ENCODE measurements at places on chromosomes 1 and 21.

DNA sequence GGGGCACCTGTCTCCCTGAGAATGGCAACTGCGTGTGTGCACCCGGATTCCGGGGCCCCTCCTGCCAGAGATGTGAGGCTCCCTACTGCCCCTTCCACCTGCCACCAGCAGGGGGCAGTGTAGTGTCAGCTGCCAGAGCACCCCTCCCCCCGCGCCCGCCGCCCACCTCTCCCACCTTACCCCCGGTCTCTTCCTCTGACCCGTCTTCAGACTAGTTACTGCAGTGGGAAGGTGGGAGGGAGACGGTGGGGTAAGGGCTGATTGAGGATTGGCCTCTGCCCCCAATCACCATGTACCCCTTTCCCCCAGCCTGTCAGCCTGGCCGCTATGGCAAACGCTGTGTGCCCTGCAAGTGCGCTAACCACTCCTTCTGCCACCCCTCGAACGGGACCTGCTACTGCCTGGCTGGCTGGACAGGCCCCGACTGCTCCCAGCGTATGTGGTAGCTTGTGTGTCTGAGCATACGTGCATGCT, 10.1 kb upstream of the LRRC71 start:
- peak; percentile 28 for DNase-seq

DNA sequence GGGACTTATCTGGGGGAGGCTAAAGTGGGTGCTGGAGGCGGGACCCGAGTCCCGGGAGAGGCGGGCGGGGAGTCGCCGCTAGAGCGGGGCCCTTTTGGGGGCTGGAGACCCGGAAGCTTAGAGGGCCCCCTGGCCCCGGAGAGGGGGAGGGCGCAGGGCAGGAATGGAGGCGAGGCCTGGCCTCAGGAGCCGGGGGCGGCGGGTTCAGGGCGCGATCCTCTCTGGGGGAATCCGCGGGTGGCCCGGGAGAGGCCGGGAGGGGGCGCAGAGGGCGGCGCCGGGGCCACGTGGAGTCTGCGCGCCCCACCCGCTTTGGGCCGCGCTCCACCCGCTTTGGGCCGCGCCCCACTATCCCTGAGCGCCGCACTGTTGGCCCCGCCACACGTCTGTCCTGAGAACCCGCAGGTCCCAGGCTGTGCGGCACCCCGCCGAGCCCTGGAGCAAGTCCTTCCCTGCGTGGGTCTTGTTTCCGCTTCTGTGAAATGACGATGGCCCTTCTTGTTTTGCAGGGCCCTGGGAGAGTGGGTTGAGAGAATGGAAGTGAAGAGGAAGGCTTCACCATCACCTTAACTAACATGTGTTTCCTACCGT, 84.4 kb downstream of the NKAIN1 start:
- DNase-seq = peak; percentile 66

DNA sequence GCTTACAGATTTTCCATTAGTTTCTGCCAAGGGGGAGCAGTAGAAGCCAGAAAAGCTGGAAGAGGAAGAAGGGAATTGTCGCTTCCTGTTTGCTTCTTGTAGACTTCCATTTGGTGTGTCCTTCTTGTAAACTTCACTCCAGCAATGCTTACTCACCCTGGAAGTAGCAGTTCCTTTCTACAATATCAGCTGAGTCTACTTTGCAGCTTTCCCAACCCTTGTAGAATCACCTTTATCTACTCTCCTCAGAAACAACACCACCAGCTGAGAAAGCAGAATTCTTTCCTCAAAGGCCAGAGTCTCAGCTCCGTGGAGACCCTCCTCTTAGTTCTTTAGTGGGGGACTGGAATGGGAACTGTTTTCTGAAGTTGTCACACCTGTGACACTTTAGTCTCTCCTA, 1136.7 kb upstream of the TMPRSS15 start:
- no peak for DNase-seq

- no peak for DNase-seq
Observed at GRCh38 chr21:41851090-41851790, 27.9 kb downstream of the PRDM15 start.

DNA sequence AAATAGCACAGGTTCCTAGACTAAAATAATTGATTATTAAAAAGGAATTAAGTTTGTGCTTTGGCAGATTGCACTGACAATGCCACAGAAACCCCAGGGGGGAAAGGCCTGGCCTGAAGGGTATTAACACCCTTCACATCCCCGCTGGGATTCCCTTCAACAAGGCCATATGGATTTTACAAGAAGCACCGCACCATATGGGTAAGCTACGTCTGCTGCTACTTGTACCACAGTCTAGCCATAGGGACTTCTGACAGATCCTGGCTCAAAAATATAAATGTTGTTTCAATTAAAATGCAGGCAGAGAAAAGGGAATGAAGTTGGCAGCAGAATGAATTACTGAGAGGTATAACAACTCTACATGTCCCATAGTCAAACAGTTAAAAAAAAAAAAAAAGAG, 101.0 kb downstream of the DENND1B start:
- no peak for DNase-seq

DNA sequence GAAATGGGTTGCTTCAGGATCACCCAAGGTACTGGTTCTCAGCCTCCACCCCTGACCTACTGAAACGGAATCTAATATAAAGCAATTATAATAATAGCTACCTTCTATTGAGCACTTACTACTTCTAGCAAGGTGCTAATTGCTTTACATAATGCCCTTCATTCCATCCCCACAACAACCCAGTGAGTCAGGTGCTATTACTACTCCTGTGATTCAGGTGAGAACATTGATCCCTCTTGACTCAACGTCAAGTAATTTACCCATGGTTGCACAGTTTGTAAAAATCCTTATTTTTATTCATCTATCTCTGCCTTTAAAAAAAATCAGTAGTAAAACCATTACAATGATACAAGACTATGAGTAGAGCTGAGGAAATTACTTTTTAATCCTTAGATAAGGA, 85.2 kb downstream of the UCHL5 start:
- no peak for DNase-seq

DNA sequence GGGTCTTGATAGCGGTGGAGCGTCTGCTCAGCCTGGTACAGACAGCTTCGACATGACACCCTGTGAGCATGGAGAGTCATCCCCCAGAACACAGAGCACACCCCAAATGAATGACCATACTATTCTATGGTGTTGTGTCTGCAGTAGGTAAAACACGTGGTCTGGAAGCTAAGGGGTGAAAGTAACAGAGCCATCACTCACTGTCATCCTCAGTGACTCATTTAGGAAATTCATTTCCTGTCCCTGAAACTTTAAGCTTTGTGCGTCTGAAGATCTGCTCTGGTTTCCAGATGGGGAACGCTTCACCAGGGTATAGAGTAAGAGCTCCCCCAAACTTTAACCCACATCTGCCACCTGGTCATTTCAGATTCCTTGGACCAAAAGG, 94.8 kb upstream of the DISP3 start:
- DNase-seq = no peak

GRCh38 chr1:176795929-176796328, 333.0 kb downstream of the PAPPA2 start:
- no peak for DNase-seq

GRCh38 chr1:204793259-204793914, 77.3 kb upstream of the NFASC start:
- no peak for DNase-seq

DNA sequence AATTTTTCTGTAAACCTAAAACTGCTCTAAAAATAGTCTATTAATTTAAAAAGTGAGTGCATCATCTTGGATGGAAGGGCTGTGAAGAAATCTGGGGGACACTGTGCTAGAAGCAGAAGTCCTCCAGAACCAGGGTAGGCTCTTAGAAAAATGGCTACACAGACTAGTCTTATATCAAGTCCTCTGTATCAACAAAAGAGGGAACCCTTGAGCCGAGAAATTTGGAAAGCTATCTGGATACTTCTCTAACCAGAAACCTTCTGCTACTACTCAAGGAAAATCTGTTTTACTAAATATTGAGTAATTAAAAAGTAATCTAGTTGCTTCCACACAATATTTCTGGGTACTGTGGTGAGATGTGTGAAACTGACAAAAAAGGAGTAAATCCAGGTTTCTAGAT, 92.1 kb downstream of the WDR3 start:
- DNase-seq = no peak

DNA sequence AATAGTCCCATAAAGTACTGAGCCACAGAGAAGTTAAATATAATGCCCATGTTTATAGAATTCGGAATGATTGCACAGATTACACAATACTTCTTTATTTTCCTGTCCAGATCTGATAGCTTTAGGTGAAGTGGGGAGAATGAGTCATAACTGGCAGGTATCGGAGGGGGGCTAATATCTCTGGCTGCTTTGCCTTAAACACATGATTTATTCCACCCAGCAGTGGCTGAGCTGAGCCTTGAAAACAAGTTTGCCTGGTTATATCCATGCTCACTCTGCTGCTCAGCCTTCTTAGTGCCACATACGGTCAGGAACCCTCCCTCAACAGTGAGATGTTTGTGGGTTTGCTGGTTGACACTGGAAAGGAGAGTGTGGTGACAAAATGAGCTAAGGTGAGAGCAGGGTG, 119.7 kb upstream of the ZNF648 start:
- DNase-seq = no peak

- DNase-seq = no peak
Observed at GRCh38 chr1:113390871-113391648, 745 bp downstream of the MAGI3 start.

- no peak for DNase-seq
Observed at GRCh38 chr21:43812139-43812821, 22.9 kb downstream of the RRP1 start.

- no peak for DNase-seq
Observed at GRCh38 chr1:6181347-6181770, 1.2 kb upstream of the CHD5 start.

Data from choroid plexus epithelial cell (primary cell).